K562 (cell line): ENCODE measurements at places on chromosomes 7 and 10. TPM values are rescaled to one million over a fixed set of nuclear protein-coding genes. Genes with fewer than 3 reads are reported as not detected.
A peak's percentile ranks its signal among the peaks of the same experiment; 100 is the strongest.

DNA sequence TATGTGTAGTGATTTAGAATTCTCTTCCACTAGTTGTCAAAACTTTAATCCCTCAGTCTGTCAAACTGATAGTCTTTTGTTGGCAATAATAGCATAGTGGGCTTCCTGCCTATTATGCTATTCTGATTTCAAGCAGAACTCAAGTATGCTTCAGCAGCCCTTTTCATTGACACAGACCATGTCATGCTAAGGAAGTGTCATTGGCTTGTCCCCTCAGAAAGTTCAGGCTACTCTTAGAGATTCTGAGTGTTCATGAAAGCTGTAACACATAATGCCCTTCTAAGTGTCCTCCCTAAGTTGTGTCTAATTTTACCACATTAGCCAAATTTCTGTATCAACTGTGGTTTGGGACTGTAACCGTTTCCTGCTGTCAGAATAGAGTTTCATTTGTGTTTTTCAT lies 198.7 kb downstream of the THSD7A start:
- no peak for DNase-seq

DNA sequence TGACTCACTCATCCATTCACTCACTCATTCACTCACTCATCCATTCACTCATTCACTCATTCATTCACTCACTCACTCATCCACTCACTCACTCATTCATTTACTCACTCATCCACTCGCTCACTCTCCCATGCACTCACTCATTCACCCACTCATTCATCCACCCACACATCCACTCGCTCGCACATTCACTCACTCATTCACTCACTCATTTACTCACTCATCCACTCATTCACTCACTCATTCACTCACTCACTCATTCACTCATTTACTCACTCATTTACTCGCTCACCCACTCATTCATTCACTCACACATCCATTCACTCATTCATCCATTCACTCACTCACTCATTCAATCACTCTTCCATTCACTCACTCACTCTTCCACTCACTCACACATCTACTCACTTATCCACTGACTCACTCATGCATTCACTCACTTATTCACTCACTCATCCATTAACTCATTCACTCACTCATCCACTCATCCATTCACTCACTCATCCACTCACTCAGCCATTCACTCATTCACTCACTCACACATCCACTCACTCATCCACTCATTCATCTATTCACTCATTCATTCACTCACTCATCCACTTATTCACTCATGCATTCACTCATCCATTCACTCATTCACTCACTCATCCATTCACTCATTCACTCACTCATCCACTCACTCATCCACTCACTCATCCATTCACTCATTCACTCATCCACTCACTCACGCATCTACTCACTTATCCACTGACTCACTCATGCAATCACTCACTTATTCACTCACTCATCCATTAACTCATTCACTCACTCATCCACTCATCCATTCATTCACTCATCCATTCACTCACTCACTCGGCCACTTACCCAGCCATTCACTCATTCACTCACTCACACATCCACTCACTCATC lies 74.0 kb downstream of the CARD11 start:
- no peak for DNase-seq

- no peak for DNase-seq
Observed at GRCh38 chr10:29622382-29622922, 12.3 kb downstream of the SVIL start.

The REEP3 gene
- 10.3 and 10.6 TPM in 2 replicates for total RNA-seq

The COBL gene
- 0.11 and 0.27 TPM in 2 replicates for total RNA-seq

DNA sequence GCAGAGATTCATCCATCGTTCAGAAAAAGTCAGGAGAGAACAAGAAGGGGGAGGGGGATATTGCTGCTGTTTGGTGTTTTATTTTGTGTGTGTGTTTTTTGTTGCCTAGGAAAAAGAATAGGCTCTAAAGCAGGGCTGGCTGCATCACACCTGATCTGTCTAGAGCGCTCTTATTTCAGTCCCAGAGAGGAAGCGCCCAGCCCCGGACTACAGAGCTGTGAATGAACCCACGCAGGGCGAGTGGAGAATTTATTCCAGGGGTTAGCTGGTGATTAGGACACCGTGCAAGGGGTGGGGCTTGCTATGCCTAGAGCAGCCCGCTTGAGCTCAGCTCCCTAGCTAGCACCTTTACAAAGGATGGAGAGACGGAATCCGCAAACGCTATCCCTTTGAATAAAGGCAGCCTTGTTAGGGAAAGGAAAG lies 621 bp upstream of the FAM13C start:
- DNase-seq: no peak

DNA sequence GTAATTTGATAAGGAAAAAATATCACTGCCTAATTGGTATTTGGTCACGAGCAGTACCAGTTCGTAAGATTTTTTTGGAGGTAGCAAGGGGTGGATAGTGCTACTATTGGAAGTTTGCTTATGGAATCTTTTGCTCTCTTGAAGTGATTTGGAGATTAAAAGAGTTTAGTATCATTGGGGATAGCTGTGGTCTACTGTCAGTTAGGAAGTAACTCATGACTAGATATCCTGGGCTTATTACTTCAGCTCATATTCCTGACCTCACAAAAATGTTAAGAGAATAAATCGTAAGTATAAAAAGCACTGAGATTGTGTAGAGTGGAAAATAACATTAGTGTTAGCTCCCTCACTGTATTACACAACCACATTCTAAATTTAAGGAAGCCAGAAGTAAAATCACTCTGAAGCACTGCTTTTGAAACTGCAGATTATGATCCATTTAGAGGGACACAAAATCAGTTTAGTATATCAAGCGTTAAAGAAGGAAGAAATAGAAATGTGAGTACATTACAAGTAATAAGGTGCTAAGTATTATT lies 22.6 kb downstream of the SGPL1 start:
- DNase-seq: no peak

DNA sequence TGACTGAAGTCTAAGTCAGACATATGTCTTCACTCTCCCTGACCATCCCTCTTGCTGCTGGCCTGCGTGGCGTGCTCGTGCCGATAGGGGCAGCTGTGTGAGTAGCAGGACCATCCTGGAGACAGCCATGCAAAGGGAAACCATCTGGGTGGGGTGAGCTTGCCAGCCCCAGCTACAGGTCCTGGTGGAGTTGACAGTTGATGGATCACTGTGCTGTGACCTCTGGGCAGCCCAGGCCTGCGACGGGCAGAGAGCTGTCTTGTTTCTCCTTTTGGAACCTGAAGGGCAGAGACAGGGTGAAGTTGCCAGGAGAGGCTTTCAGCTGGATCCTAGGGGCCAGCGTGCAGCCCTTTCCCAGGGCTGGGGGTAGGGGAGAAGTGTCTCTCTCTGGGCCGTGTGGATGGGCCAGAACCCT lies 44.7 kb downstream of the GRK5 start:
- DNase-seq: peak; percentile 54

- DNase-seq: no peak
Observed at GRCh38 chr10:66350622-66351399, 575.0 kb upstream of the LRRTM3 start.

DNA sequence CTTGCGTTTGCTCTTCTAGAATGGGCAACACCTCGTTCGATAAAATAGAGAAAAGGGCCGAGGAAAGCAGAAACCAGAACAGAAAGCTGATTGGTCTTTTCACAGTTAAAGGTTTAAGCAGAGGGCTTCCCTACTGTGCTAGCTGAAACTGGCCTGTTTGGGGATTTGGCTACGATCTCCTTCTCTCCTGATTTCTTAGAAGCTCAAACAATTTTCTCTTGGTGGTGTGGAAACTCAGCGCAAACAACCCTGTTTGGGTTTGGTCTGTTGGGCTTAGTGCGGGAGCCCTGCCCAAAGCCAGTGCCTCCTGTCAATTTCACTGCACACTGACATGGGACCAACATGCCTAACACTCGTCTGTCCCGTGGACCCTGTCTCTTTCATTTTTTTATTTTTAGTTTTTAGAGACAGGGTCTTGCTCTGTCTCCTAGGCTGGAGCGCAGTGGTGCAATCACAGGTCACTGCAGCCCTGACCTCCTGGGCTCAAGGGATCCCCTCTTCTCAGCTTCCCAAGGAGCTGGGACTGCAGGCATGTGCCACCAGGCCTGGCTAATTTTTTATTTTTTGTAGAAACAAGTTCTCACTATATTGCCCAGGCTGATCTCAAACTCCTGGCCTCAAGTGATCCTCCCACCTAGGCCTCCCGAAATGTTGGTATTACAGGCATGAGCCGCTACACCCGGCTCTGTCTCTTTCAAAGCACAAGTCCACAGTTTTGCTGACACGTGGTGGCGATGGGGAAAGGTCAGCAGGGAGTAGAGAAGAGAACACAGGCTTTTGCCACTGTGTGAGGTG lies 16.5 kb upstream of the BNIP3 start:
- no peak for DNase-seq

DNA sequence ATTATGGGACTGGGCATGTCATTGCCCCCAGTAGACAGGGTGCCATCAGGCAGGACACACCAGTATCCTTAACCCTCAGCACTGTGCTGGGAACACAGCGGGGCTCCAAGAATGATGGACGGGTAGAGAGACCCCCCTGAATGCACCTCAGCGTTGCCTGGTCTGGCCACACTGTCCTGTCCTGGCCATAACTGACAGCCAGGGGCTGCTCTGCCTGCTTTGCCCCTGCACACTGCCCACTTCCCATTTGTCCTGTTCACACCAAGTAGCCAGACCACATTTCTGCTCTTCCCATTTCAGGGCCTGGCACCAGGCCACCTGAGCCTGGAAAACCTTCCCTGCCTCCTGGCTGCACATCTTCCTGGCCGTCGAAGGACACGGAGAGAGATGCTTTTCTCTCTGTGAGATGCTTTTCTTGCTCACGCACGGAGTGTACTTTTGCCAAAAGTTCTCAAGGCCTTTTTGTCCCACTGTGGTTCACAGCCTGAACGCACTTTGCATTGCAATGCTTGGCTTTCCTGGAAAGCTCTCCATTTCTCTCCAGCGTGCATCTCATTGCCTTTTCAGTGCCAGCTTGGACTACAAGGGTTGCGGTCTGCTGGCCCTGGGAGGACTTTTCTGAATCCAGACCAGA lies 131.0 kb upstream of the EEPD1 start:
- no peak for DNase-seq

- DNase-seq: no peak
Observed at GRCh38 chr7:143405173-143406001, 3.3 kb downstream of the EPHA1 start.
